HAP-1 (cell line): ENCODE measurements at places on chromosomes 4 and X.

DNA sequence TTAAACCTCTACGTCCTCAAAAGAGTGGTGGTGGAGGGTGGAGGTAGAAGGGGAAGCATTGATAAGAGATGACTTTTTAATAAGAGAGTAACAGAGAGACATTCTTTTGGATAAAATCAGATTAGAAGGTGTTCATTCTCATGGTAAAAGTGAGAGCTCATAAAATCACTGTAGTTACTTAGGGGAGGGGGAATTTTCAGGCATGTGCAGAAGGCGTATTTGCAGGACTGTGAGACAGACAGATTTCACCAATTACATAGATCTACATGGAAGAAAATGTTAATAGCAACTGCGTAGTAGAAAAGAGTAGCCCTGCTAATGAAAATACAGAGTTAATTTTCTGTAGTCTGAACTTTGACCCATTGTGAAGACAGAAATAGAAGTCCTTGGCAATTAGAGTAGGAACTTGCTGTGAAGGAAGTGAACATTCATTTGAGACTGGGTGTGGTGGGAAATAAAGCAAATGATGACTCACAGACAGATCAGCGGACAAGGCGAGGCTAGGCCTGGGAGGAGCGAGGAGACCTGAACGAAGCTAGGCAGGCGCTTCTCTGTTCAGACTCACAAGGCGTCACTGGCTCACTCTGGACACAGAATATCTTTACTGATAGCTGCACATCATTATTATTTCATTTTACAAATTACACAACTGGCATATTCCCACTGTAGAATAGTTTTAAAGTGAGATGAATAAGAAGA is 57.2 kb upstream of the FAM9C start:
- DNase-seq, result peak; percentile 69

GRCh38 chrX:19382555-19383145 is 38.9 kb downstream of the PDHA1 start:
- DNase-seq, result peak; percentile 77

GRCh38 chr4:78756776-78757175 is 19.4 kb upstream of the BMP2K start:
- DNase-seq, result no peak

GRCh38 chr4:2846172-2846571 is 2.5 kb downstream of the ADD1 start:
- DNase-seq, result no peak

GRCh38 chrX:31092476-31092875 is 20.6 kb upstream of the FTHL17 start:
- no peak for DNase-seq

DNA sequence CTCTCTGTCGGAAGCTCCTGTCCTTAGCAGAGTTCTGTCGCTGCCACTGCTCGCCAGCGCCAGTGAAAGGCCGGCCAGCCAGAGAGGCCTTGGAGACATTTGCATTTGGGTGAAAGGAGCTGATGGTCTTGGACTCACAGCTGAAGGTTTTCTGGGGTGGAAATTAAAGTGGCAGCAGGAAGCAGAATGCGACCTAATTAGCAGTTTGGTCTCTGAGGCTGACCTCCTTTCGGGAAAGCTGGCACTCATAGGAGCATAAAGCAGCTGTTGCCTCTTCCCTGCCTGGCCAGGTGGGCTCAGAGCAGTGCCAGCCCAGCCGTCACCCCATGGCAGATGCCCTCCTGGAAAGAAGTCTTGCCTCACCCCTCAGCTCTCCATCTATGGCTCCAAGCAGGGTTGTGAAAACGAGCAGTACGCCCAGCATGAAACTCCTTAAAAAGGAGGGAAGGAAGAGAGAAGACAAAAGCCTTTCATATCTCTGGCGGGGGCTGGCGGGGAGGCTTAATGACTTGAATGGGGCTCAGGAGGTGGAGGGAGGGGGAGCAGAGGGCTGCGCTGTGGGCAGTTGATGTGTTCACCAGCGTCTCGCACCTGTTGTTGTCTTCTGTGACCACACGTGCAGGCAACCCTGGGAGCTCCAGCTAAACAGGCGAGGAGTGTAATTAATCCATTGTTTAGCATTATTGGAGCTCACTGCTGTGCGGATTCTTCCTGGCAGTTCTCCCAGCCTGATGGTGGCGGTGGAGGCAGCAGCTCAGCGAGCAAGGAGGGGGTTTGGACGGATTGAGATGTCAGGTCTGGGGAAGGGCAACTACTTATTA is 264.0 kb downstream of the MID1IP1 start:
- DNase-seq, result no peak

DNA sequence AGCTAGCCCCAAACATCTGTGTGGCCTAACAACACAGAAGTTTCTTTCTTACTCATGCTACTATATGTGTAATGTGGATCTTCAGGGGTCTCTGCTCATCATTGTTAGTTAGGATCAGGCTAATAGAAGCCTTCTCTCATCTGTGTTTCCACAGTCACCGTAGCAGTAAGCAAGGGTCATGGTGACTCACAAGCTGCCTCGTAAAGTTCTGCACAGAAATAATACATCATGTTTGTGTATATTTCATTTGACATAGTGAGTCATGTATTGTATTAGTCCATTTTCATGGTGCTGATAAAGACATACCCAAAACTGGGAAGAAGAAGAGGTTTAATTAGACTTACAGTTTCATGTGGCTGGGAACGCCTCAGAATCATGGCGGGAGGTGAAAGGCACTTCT is 38.7 kb downstream of the SLC4A4 start:
- DNase-seq, result no peak

GRCh38 chr4:66609014-66609413 is 936.3 kb downstream of the CENPC start:
- no peak for DNase-seq

DNA sequence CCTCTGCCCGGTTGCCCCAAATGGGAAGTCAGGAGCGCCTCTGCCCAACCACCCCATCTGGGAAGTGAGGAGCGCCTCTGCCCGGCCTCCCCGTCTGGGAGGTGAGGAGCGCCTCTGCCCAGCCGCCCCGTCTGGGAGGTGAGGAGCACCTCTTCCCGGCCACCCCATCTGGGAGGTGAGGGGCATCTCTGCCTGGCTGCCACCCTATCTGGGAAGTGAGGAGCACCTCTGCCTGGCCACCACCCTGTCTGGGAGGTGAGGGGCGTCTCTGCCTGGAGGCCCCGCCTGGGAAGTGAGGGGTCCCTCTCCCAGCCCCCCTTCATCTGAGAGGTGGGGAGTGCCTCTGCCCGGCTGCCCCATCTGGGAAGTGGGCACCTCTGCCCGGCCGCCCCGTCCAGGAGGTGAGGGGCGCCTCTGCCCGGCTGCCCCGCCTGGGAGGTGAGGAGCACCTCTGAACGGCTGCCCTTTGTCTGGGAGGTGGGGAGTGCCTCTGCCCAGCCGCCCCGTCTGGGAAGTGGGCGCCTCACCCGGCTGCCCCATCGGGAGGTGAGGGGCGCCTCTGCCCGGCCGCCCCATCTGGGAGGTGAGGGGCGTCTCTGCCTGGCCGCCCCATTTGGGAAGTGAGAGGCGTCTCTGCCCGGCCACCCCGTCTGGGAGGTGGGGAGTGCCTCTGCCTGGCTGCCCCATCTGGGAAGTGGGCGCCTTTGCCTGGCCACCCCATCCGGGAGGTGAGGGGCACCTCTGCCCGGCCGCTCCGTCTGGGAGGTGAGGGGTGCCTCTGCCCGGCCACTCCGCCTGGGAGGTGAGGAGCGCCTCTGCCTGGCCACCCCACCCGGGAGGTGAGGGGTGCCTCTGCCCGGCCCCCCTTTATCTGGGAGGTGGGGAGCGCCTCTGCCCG is 10.6 kb downstream of the PABPC1L2A start:
- DNase-seq, result no peak

- DNase-seq, result no peak
These were observed 18.1 kb downstream of the TMEM175 start for GRCh38 chr4:950136-951020.

DNA sequence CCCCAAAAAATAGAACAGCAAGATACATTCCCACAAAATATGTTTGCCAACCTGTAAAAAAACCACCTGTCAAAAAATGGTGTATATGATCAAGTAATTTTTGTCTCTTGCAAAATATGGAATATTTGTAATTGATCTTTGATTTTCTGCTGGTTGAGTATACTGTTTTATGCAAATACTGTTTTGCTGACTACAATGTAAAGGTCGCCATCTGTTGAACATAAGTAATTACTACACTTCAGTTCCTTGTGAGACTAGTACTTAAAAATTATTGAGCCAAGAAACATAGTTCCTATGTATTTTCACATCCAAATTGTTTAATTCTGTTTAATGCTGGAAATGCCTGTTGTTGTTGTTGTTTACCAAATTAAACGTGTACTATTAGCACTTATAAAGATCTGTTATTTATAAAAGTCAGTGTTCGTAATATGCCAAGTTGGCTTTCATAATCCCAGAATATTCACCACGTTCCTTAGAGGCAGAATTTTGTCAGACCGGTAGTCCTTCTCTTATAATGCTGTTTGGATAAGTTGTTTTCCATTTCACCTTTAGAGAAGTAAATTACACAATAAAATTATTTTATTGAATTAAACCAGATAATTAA is 144.2 kb downstream of the PDLIM5 start:
- DNase-seq, result peak; percentile 76

GRCh38 chr4:26871611-26872010 is 11.0 kb downstream of the STIM2 start:
- no peak for DNase-seq

DNA sequence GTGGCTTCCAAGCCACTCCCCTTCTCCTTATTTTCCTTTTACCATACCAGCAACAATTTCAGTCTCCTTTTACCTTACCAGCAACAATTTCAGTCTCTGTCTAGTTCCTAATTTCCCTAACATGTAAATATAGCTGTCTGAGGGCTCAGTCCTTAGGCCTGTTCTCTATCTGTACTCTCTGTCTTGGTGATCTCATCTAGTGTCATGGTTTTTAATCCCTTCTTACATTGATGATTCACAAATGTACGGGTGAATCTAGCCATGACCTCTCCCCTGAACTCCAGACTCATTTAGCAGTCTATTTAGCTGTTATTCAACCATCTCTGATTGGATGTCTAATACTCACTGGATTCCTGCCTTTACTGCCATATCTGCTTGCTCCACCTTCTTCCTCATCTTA is 7.2 kb downstream of the IL15 start:
- no peak for DNase-seq

DNA sequence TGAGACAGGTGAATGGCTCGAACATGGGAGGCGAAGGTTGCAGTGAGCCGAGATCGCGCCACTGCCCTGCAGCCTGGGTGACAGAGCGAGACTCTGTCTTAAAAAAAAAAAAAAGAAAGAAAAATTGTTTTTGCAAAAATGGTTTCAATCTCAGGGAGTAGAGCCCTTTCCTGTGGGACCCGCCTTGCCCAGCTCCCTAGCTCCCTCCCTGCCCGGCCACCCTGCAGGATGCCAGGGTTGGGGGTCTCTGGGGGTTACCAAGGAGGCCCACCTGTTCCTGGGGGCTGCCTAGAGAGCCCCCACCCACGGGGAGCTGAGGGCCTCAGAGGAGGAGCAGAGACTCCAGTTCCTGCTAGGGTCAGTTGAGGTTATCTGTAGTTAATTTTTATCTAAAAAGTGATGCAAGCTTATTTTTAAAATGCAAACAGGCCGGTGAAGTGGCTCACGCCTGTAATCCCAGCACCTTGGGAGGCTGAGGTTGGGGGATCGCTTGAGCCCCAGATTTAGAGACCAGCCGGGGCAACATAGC is 18.7 kb upstream of the PLCXD1 start:
- no peak for DNase-seq

GRCh38 chrX:116009861-116010710 is 160.5 kb upstream of the AGTR2 start:
- DNase-seq, result peak; percentile 71

GRCh38 chr4:172547724-172548123 is 620.9 kb upstream of the GALNT7 start:
- peak; percentile 47 for DNase-seq

- no peak for DNase-seq
These were observed 12.2 kb upstream of the TMEM164 start for GRCh38 chrX:109990582-109991276.

GRCh38 chrX:40260146-40260747 is 162.5 kb upstream of the BCOR start:
- no peak for DNase-seq

GRCh38 chr4:107366016-107366735 is 330.1 kb upstream of the DKK2 start:
- no peak for DNase-seq

DNA sequence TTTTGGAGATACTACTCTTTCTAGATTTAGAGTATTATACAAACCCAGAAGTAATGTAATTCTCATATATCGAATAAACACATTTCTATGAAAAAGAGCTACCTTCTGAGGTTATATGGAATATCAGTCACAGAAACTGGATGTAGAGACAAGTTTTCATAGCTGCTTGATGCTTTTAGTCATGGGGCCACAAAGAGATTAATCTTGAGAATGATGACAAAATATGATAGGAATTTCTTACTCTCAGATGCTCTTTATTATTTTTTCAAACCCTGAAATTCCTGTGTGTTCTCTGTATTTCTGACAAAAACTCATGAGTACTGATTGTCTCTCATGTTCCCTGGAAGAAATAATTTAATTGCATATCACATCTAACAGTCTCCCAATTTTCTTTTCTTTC is 662.5 kb downstream of the RAPGEF2 start:
- no peak for DNase-seq

GRCh38 chrX:146396409-146396808 is 413.2 kb upstream of the CXorf51B start:
- DNase-seq, result no peak

DNA sequence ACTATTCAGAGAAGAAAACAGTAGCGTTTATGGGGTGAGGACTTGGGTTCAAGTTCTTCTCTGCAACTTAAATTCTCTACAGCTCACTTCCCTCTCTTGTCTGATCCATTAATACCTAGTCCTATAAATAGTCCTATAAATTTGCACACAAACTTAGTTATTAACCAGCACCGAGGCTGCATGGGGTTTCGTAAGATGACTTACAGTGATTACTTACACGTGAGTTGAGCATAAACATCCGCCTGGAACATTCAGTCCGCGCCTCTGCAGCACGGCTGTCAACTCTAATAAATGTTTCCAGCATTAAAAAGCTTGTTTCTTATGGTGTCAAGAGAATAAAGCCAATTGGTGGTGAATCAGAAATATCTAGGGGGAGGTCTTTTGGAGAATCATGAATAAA is 103.0 kb upstream of the ENPP6 start:
- no peak for DNase-seq

DNA sequence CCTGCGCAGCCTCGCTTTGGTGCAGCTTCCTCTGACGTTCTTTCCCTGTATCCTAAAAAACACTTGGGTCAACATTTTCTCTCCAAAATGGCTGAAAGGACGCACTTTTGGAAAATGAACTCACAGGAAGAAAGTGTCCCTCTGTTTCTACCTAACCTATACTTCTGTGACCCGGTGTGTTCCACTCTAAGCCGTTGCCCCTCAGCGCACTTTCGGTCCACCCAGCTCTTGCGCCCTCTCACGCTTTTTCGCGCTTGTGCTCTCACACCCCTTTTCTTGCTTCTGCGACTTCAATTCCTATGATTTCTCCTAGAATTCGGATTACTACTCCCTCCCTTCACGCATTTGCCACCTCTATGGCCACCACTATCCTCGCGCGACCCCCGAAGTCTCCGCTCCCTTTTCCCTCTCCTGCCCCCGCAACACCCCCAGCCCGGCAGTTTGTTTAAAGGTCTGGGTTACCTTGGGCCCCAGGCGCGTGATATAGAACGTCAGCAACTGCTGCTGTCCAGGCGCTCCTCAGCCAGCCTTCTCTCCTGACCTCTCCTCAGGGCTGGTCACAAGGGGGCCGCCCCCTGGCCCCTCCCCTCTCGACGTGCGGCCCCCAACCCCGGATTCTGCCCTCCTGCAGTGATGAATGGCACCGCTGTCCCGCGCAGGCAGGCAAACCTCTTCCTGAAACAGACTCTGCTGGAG is at the start of gene USP51:
Gene USP51, minus strand, starts transcription at position 535 of the 696 bp plus-strand sequence. CDS start 909 bp downstream, outside the sequence.
- no peak for DNase-seq

- DNase-seq, result no peak
These were observed 44.5 kb downstream of the ANKRD17 start for GRCh38 chr4:73213916-73214653.
